ENCODE measurements at places on chromosomes 4 and X. TPM values are rescaled to one million over a fixed set of nuclear protein-coding genes. Genes with fewer than 3 reads are reported as not detected.
A peak's percentile ranks its signal among the peaks of the same experiment; 100 is the strongest.

DNA sequence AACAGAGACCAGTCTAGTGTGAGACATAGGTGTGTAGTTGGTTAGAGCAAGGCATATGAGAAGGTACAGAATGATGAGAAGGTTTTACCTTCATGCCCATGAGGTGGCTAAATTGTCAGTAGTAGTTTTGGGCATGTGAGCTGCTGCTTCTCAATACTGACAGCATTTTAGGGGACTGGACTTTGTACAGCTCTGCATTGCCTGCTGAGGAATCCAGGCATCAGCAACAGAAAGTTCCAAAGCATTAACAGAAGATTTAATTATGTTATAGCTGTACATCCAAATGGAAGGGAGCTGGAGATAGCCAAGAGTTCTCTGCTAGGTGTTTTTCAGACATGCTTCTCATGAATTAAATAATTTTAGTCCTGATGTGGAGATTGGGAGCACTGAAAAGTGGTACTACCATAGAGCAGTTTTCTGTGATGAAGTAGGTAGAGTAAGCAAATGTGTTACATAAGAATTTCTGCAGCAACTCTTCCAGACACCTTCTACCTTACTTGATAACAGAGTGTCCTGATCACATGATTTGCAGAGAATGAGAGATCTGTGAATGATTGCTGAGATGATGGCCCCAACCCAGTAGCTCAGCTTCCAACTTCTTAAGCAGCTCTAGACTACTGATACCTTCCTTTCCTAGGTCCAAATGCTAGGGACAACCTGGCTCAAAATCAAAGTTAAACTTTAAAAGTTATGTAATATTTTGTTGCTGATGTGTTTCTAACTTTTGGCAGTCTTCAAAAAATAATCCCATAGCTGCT lies 30.4 kb downstream of the FNIP2 start:
- no peak for DNase-seq

GRCh38 chr4:7155590-7156071 lies 36.7 kb upstream of the SORCS2 start:
- peak; percentile 65 for DNase-seq

The TBC1D1 gene
- total RNA-seq = 59.9 TPM

The HMGB3 gene
- total RNA-seq = 8.2 TPM

The GPRASP1 gene
- 11.5 TPM for total RNA-seq
